ENCODE measurements at places on chromosomes 2 and 18.
A peak's percentile ranks its signal among the peaks of the same experiment; 100 is the strongest.

DNA sequence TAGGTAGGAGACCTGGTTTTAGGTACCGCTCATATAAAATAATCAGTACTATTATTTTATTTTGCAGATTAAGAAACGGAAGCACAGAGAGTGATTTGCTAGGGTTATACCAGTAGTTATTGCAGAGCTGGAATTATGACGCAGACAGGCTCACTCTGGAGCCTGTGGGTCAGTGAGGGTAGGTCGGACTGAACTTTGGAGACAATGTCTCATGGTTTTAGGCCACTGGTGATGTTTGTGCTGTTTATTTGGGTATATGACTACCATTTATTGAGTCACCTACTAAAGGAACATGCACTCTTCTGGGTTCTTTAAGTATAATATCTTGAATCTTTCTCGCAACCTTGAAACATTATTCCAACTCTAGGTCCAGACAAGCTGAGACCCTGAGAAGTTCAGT lies 33.5 kb upstream of the IL1R1 start:
- DNase-seq: no peak

- no peak for DNase-seq
These were observed 24.9 kb downstream of the TDRD15 start for GRCh38 chr2:21148718-21149117.

DNA sequence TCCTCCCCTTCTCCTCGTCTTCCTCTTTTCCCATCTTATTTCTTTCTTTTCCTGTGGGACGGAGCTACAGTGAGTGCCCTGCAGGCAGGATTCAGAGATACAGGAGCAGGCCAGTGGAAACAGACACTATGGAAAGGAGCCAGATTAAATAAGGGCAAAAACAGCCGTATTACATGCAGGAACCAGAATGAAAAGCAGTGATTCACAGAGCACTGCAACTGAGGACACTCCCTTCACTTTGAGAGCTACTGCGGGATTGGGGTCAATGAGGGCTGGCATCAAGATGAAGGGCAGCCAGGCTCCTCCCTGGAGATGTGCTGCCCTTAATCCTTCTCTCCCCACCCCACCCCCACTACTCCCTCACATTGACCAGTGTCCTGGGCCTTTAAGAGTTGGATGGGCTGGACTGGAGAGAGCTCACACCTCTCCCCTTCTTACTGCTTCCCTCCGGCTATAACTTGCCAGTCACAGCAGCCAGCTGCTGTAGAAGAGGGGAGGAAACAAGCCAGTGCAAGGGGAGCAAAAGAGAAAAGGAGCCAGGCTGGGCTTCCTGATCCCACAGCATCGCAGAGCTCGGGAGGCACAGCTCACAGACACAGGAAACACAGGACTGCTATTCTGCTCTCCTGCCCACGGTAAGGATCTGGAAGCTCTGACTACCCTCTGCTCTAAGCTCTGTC lies at the start of gene PLCD4:
TSS of gene PLCD4 (plus strand) at position 464 of the 680 bp plus-strand sequence. CDS start 7,841 bp downstream, outside the sequence.
- DNase-seq: no peak

GRCh38 chr2:218360453-218360852 lies 3.8 kb downstream of the CATIP start:
- no peak for DNase-seq

DNA sequence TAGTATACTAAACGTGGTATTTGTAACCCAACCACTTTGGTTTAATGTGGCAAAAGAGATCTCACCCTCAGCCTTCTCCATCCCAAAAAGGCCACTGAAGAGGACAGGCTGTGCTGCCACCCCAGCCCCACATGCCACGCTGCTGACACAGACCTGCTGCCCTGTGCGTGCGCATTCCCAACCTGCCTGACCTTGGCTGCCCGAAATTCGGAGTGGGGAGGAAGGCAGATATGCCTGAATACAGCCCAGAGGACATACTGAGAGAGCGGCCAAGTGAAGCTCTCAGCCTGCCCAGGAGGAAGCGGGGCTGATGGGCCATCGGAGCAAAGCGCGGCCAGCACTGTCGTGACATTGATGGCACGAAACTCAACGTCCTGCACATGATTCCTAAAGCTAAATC lies 70.0 kb downstream of the HDAC4 start:
- no peak for DNase-seq

DNA sequence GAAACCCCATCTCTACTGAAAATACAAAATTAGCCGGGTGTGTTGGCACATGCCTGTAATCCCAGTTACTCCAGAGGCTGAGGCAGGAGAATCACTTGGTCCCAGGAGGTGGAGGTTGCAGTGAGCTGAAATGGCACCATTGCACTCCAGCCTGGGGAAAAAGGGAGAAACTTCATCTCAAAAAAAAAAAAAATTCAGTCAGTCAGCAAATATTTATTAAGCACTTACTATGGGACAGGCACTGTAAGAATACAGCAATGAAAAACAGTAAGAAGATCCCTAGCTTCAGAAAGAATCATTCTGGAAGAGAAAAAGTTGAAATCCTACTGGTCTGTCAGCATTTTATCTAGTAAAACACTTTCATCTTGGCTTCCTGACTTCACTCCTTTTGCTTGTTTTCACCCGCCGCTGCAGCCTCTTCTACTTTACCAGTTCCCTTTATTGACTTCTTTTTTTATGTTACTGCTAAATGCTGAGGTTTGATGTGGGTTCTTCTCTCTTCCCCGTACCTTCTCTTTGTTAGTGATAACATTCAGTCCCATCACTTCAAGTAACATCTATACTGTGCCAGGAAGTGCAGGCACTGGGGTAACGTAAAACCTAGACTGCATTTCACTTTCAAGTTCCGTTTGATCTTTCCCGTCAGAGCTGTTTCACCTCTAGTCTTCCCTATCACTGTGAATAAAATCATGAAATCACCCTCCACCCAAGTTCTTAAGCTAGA lies 10.8 kb upstream of the TAF4B start:
- no peak for DNase-seq

- DNase-seq: no peak
These were observed 63.5 kb downstream of the ANKRD44 start for GRCh38 chr2:197247083-197247482.

- no peak for DNase-seq
These were observed 132.1 kb upstream of the HAAO start for GRCh38 chr2:42924418-42924886.

DNA sequence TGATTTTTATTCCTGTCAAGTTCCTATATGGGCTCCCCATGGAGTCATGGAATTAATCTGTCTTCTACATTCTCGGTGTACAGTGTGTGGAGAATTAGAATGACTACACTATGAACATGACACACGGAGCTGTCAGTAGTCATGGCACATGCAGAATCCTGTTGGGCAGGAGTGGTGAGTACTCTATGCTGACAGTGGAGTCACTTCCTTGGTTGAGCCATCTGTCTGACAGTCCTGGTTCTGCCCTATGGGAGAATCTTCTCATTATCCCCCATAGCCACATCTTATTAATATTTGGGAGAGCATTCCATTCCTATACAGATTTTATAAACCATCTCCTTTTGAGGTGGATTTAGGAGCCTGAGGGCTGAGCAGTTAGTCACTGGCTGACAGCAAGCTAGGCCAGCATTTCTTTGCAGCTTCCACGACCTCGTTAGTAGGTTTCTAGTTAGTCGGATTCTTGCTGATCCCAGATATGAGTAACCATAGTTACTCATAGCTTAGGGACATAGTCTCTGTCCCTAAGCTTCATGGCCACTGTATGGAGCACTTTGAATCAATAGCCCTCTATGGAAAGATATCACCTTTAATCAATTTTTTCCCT lies 90.6 kb downstream of the MDH1 start:
- DNase-seq: no peak

DNA sequence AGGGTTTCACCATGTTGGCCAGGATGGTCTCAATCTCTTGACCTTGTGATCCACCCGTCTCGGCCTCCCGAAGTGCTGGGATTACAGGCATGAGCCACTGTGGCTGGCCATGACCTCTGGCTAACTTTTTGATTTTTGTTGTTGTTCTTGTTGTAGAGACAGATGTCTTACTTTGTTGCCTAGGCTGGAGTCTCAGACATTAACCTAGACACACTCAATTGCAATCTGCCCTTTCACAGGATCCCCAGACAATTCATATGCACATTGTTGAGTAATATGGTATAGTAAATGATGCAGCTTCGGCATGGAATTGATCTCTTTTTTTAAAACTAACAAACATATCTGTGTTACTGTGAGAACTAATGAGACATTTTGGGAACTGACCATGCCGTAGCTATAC lies 130.5 kb upstream of the CCDC195 start:
- DNase-seq: no peak

GRCh38 chr18:75531212-75531850 lies 103.8 kb upstream of the SMIM21 start:
- no peak for DNase-seq

DNA sequence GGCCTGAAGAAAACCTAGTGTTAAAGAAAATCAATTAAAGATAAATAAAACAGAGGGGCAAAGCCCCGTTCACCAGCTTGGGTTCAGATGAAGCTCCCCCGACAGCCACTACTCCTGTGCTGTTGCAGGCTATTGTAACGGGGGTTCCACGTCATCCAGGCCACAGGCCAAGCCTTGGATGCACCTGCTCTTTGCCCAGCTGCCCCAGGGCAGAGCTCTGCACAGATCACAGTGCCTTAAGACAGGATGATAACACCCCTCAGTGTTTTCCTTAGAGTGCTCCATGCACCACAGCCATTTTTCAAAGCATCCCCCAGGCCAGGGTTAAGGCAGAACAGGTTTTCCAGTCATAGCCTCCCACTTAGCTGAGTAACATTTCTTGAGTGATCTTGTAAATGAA lies 32.0 kb downstream of the FASTKD2 start:
- DNase-seq: no peak

DNA sequence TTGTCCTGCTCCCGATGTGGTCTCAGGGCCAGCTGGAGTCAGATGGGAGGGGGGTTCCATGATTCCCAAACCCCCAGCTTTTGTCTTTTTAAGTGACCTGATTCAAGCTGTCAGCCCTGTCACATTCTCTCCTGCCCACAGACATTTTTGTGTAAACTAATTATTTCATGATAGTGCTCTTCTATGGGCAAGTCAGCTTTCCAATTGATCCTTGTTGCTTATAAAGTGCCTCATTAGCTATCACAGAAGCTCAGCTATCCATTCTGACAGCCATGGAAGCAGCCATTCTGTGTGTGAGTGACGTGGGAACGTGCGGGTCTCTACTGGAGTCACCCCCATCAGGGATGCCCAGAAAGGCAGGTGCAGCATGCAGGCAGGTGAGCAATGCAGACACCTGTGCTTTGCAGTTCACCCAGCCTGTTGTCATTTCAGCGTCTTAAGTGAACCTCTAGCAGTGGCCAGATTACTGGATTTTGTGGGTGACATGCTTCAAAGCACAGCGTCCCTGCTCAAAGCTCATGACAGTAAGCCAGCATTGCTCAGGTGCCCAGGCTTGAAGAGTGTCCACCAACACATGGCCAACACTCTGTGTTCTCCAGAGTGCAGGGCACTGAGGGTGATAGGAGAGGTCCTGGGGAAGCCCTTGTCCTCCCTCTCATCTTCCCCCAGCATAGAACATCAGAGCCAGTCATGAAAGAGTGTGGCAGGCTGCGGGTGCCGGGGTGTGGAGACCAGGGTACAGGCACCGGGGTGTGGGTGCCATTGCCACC lies 162.1 kb upstream of the SH3BP4 start:
- no peak for DNase-seq

- no peak for DNase-seq
These were observed 21.4 kb downstream of the TNFRSF11A start for GRCh38 chr18:62346333-62347088.

GRCh38 chr2:21021430-21021829 lies 22.4 kb downstream of the APOB start:
- DNase-seq: no peak

DNA sequence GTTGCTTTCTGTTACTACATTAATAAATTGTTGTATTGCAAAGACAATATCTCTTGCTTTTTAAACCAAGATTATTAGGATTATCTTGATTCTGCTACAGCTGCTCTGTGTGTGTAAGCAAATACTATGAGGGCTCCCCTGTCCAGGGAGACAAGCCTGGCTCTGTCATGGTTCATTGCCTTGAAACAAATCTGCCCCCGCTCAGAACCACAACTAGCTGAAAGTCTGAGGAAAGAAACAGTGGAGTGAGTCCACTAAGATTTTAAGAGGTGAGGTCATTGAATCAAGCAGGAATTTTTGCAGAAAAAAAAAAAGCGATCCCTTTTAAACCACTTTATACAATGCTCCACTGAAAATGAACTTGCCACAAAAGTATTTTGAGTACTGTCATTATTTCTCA lies 30.8 kb upstream of the LRRTM4 start:
- DNase-seq: no peak

GRCh38 chr2:197993363-197993762 lies 189.0 kb downstream of the PLCL1 start:
- DNase-seq: no peak

GRCh38 chr2:6986301-6986911 lies 69.2 kb downstream of the RNF144A start:
- DNase-seq: no peak

DNA sequence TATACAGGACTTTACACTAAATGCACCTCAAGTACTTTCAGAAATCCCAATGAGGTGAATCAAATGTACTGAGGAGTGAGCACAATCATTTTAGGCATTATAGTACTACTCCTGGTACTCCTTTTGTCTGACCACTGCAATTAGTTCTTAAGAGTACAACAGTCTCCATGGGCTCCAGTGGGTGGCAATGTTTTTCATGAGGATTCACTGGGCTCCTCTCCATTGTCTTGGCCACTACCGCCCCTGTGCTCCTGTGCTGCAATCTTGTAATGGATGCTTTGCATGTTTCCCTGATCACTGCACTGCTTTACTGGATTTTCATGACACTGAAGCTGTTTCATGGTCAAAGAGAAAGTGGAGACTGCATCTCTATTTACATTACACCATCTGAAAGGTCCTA lies 268.5 kb upstream of the ZSWIM2 start:
- DNase-seq: no peak

DNA sequence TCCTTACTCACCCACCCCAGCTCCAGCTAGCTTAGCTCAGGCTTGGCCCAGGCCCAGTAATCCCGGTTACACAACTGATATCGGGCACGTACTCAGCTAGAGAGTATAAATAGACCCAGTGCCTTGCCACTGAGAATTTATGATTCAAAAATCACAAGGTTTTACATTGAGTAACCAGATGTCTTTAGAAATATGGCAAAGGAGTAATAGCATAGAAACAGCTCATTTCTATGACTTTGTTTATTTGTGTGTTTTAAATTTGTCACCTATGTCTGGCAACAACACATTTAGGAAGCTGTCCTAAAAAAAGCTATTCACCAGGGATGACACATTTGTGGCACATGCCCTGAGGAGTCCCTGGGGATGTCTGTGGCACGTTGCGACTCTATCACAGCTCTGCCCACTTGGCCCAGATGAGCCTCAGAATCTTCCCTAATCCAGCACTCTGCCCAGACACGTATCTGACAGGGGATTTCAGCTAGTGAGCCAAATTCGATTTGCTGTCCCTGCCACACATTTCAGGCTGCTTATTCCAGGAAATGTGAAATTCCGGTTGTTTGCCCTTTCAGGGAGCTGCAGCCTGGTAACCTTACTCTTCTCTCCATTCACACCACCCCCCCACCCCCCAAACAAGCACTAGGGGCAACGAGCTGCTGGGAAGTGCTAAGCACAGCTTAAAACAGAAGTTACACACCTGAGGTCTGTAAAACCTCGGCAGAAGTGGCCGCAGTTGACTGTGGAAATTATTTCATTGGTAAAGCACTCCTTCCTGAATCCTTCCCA lies 85.4 kb upstream of the ZCCHC2 start:
- peak; percentile 92 for DNase-seq

- DNase-seq: no peak
These were observed 84.1 kb upstream of the EPC2 start for GRCh38 chr2:148560496-148560895.

- no peak for DNase-seq
These were observed 7.4 kb downstream of the HTRA2 start for GRCh38 chr2:74537140-74537539.
